Occipital lobe (tissue), 3 donors: ENCODE measurements at places on chromosomes 5 and 9. TPM values are rescaled to one million over a fixed set of nuclear protein-coding genes. Genes with fewer than 3 reads are reported as not detected.

Gene UBAP2
- 68.2 TPM for total RNA-seq

Gene GPX8
- 4.4 TPM for total RNA-seq

DNA sequence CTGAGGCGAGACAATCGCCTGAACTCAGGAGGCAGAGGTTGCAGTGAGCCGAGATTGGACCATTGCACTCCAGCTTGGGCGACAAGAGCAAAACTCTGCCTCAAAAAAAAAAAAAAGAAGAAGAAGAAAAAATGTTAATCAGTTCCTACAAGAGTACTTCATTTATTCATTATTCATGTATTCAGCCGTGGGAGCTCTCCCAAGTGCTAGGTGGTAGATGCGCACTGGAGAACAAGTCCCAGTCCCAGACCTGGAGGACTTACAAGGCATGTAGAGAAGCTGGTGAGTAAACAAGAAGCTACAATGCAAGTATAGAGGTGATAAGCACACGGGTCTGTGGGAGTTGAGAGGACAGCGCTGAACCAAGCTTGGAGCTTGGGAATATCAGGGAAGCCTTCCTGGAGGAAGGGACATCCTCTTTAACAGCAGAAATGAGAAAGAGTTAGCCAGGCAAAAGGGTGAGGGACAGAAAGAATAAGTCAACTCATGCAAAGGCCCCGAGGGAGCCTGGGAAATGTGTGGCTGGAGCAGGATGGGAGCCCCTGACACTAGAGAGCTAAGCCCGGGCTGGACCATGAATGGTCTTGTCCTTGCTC lies 17.4 kb upstream of the AQP7 start:
- DNase-seq: no peak

DNA sequence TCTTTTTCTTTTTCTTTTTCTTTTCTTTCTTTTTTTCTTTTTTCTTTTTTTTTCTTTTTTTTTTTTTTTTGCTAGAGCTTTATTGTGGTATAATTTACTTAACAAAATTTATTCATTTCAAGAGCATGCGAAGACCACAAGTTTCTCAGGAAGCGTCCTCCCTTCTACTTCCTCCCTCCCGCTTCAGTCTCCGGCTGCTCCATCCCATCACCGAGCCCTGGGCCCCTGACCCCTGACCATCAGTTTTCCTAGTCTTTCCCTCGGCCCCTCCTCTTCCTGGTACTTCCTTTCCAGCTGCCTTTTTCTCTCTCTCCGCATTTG lies 34.7 kb downstream of the C9orf152 start:
- no peak for DNase-seq

- no peak for DNase-seq
Measured at GRCh38 chr9:90441814-90442213, 200.8 kb downstream of the DIRAS2 start.

Gene DBH
- not detected for total RNA-seq

- DNase-seq: no peak
Measured at GRCh38 chr5:77640589-77641396, 2.3 kb upstream of the OTP start.
